ENCODE measurements at places on chromosomes 3 and 15.
A peak's percentile ranks its signal among the peaks of the same experiment; 100 is the strongest.

GRCh38 chr15:59688423-59688781 is 718 bp downstream of the BNIP2 start:
- DNase-seq: no peak

DNA sequence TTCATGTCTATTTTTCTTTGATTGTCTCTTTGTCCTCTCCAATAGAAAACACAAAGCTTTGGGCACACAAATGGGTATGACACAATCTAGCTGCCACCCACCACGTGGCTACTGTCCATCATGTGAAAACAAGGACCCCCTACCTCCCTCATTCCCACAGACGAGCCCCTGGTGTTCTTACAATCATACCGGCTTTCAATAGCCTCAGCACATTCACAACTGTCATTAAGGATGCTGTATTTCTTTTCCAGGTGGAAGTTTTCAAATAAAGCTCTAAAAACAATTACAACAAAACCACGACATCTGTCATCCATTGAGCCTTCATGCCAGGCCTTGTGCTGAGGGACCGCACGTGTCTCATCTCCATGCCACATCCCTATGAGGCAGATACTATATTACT is 552.6 kb upstream of the ADAMTS9 start:
- no peak for DNase-seq

DNA sequence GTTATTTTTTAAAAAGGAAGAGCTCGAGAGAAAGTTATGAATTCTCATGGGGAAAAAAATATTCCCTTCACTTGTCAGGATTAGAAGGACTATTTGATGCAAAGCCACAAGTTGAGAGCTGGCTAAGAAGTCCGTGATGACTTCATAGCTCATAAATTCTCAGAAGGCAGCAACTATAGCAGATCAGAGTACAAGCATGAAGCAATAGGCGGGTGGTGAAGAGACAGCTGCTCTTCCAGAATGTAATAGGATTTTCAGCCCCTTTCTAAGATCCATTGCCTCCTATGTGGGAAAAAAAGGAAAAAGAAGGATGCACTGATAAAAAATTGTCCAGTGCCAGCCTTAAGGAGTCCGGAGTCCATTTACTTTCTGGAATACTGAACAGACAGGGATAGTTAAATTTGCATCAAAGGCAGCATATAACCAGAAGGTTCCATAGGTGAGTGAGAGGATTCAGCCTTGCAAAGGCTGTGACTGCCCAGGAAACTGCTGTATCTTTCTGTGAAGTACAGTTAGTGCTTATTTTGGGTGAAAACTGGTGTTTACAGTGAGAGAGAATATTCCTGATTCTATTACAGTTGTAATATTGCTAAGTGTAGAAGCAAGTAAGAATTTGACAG is 929.5 kb upstream of the ALCAM start:
- DNase-seq: no peak

DNA sequence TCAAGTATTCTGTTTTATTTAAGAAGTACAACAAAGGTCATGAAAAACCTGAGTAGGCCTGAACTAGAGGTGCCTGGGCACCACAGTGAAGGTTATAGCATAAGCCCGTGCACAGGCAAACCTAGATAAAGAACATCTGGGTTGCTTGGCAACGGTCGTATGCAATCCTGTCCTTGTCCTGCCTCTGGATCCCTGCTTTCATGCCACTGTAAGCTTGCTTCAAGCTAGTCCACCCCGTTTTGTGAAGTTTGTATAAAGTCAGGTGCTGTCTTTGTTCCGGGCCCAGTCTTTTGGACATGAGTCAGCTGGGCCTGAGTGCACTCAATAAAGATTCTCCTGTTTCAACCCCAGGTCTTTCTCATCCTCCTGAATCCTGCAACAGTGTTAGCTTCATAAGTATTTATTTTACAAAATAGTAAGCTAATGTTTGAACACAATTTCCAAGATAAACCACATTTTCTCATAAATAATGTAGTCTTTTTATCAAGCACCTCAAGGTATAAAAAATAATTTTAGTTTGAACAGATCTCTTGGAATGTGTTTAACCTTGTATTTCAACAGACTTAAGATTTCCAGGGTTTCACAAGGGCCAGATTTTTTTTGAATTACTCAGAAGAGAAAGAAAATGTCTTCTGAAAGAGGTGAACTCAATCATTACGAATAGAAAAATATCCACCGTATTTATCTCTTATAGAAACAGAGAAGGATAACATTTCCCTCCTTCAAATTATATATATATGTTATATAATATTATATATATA is 14.3 kb upstream of the SLC9C1 start:
- DNase-seq: no peak

GRCh38 chr15:97547381-97547780 is 413.1 kb upstream of the ARRDC4 start:
- DNase-seq: no peak

GRCh38 chr3:68211637-68212036 is 557.2 kb upstream of the SUCLG2 start:
- DNase-seq: no peak

DNA sequence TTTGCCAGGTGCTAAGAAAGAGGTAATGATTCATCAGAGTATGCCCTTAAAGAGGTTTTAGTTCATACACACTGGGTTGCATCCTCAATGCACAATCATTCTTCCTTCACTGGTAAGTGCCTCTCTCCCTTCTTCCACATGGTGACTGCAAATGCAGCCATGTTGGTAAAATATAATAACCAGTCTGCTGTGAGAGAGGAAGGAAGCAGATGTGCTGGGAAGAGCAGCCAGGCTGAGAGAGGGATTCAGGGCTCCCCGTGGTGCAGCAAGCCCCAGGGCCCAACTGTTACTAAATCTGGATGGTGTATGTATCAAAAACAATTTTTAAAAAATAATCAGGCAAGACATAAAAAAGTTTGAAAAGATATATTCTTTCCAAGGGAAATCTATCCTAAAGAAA is 498.1 kb downstream of the MAGI1 start:
- peak; percentile 41 for DNase-seq

DNA sequence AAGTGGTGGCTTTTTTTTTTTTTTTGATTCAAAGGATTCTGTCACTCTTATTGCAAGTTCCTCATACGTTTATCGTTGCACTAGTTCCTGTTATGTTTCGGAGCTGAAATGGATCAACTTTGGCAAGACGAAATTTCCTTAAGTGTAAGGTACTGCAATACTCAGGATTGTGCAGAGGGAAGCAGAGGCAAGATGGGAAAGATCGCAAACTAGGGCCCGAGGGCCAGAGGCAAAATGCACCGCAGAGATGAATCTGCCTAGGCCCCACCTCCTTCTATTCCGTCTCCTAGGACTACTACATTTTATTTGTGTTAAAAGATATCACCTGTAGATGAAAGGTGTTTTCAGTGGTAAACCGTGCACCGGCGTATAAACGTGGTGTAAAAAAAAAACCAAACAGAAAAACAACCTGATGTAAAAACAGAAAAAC is 331 bp downstream of the RNU6-1 start:
- DNase-seq: no peak

DNA sequence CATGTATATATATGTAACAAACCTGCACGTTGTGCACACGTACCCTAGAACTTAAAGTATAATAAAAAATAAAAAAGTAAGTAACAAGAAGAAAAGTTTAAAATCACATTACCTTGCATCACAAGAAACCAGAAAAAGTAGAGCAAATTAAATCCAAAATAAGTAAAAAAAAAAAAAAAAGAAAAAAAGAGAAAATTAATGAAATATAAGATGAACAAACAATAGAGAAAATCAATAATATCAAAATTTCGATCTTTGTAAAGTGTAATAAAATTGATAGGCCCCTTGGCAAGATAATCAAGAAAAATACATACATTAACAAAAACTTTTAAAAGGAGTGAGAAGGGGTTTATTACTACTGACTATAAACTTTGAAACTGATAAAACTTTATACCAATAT is 7.4 kb upstream of the BHLHE40 start:
- DNase-seq: no peak

DNA sequence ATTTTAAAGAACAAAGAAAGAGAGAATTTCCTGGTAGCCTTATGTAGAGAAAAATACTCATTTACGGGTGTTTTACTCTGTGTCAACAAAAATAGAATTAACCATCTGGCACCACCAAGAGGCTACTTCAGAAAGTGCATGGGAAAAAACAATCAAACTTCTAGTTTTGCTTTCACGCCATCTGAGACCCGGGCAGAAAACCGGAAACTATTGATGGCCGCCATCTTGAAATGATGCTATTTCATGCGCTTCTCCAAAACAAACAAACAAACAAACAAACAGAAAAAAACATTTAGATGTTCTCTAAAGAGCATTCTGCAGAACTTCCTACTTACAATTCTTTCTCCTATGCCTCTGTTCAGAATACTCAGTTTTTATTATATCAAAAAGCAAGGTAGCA is 49.4 kb upstream of the SYNPR start:
- peak; percentile 9 for DNase-seq
